ENCODE measurements at places on chromosomes 3 and 15.

DNA sequence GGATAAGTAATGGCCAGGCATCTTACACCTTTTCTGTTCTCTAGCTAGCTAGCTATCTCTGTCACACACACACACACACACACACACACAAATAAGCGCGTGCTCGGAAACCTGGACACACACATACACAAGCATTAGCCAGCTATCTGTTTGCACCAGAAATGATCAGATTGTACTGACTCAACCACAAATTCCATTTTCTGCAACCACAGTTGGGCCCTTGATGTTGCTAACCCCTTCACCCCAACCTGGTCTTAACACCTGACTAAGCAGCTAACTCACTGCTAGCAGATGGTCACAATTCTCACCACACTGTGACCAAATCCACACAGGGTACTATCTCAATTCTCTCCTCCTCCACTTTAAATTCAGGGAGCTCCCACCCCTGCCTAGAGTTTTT, 183.0 kb upstream of the THBS1 start:
- peak; percentile 94 for DNase-seq

DNA sequence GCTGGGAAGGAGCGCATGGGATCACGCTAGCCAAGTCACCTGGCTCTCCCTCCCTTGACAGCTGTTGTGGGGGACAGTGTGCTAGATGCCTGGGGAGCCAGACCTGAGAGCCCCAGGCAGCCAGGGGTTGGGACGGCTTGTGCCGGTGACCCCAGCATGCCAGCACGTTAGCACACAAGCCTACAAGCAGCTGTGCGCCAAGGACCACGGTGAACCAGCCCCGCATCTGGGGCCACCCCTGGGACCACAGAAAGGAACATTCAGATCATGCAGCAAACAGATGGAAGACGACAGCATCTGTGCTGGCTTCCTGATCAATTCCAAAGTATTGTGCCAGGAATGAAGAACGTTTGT, 64.8 kb downstream of the NTRK3 start:
- no peak for DNase-seq

DNA sequence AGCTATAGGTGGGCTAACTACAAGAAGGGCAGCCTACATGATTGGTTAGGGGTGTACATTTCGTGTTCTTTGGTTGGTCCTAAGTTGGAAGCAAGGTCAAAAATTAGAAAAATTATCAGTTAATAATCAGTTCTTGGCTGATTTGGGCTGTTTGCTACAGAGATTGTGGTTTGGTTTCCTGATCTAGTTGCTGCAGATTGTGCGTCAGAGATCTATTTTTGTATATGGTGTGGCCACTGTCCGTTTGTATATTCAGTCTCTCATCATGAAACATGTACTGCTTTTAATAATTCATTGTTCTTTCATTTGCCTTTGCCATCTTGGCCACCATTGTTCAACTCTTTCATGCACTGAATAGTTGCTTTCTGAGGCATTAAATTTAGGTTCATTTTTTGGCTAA, 80.9 kb downstream of the LRRC3B start:
- no peak for DNase-seq

GRCh38 chr3:14594234-14594633, 54.1 kb upstream of the GRIP2 start:
- DNase-seq = no peak

GRCh38 chr15:69095274-69095673, 65.2 kb upstream of the GLCE start:
- no peak for DNase-seq

DNA sequence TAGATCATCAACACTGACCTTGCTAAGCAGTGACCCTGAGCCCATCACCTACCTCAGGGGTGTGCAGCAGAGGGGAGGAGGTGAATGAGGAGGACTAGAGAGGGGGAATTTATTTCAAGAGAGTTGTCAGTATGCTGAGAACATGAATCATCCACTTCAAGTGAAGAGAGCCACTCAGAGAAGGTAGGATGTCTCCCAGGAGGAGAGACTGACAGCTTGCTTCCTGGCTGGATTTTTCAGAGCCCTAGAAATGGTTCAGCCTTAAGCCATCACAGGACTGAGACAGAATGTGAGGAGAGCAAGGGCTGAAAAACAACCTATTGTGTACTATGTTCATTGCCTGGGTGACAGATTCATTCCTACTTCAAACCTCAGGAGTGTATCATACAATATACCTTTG, 34.8 kb downstream of the CCNL1 start:
- no peak for DNase-seq

GRCh38 chr3:155323063-155323666, 29.7 kb upstream of the STRIT1 start:
- peak; percentile 21 for DNase-seq

- DNase-seq = no peak
Observed at GRCh38 chr3:197431346-197431910, 124.3 kb downstream of the BDH1 start.

GRCh38 chr15:39128746-39129145, 452.1 kb upstream of the THBS1 start:
- no peak for DNase-seq

DNA sequence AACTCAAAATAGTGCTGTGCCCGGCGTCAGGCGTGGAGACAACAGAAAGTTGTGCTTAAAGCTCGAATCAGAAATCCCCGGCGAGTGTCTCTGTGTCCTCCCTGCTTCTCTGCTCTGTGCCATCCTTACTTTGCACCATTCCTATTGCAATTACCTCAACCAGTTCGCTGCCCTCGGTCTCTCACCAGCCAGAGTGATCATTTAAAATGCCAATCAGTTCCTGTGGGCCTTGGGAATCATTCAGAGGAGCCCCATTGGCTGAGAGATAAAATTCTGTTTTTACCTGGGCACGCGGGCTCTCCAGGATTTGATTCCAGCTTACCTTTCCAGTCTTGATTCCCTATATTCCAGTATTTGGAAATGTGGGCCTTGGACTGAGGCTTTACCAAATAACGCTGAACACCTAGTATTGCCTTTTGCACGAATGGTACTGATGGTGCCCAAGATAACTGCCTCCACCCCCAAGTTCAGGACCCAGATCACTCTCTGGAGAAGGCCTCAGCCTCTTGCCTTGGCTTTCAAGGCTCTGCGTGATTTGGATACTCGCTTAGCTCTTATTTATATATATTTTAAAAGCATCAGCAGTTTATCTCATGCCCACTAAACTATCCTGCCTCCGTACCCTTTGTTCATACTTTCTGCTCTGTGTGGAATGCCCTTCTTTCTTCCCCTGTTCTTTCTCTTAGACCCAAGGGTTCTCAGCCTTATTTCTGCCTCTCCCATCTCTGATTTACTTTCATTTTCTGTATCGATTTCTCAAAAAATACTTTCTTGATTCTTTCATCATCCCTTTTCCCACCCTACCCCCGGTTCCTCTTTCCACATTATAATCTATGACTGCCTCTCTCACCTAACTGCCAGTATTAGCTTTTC, 863 bp downstream of the PSMA4 start:
- no peak for DNase-seq

DNA sequence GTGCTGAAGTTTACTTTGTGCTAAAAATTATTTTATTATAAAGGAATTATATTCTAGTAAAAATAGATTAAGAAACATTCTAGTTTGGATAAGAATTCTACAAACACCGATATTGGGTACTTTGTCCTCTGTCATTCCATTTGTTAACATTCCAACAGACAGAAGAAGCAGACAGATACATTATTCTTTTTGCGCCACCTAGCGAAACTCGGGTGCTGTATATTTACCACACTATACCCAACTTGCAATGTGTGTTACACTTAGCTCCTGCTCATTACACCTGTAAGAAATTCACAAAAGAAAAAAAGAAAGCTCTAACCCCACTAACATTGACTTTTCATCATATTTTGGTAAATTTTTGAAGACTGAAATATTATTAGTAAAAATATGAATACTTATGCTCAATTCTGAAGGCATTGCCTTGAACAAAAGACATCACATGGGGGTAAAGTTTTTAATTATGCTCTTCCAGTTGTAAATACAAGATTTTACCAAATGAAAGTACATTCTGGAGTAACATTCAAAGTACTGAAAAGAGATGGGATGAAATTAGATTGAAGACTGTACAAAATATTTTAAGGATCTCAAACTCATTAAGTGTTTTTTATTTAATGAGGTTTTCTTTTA, 136.5 kb upstream of the MLF1 start:
- DNase-seq = no peak

GRCh38 chr3:51935886-51936755, 5.6 kb downstream of the RRP9 start:
- no peak for DNase-seq

DNA sequence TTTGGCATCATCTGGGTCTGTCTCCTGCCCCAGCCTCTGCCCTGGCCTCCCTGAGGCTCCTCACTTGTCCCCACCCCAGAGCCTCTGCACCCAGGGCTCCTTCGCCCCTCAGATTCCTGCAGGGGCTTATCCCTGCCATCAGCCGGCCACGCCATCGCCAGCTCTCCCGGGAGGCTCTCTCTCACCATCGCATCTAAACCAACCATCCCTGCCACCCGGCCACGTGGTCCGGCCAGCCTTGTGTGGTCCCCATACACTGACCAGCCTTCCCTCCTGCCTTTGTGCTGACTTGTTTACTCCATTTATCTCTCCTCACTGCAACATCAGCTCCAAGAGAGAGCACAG, 134.3 kb upstream of the IQSEC1 start:
- DNase-seq = no peak

DNA sequence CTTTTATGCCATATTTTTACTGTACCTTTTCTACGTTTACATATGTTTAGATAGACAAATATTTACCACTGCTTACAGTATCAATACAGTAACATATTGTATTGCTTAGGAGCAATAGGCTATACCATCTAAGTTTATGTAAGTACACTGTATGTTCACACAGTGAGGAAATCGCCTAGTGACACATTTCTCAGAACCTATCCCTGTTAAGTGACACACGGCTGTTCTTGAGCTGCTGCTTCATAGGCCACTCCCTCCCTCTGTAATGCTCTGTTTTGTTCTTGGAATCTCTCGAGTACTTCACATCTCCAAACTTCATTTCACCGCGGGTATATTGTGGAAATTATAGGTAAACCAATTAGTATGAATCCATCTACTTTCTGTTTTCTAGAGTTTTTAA, 13.4 kb upstream of the SELENOT start:
- no peak for DNase-seq

DNA sequence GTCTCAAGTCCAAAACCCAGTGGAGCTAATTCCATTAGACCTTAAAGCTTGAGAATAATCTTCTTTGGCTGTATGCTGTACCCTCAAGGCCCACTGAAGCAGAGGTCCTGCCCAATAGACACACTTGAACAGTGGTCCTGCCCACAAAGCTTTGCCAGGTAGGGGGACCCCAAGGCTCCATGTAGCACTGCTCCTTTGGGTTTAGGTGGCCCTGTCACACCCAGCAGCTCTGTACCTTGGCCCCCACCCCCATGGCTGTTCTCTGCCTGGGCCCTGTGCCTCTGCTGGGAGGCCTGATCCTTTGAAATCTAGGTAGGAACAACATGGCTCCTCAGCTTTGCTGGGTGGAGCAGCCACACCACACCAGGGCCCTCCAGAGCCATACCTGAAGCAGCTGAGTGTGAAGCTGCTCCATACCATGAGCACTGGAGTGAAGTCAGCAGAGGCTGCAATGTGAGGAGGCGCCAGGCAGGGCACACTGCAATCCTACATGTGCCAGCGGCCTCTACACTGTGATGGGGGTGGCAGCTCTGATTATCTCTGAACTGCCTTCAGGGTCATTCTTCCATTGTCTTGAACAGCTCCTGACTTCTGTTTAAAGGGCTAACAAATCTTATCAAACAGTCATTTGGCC, 188.0 kb upstream of the CCDC54 start:
- DNase-seq = no peak

DNA sequence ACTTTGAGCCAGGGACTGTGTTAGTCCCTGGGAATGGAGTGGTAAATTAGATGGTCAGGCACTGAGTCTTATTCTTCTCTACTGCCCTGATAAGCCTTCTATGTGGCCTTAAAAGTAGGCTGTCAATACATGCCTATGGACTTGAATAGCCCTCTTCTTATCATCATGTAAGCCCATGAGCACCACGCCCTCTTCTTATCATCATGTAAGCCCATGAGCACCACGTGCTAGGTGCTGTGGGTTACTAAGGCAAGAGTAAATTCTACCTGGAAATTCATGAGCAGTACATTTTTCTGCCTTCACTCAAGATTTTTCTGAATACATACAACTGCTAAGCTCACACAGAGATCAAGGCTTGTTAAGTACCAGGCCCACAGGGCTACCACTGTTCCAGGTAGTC, 68.5 kb downstream of the DHX30 start:
- DNase-seq = no peak

DNA sequence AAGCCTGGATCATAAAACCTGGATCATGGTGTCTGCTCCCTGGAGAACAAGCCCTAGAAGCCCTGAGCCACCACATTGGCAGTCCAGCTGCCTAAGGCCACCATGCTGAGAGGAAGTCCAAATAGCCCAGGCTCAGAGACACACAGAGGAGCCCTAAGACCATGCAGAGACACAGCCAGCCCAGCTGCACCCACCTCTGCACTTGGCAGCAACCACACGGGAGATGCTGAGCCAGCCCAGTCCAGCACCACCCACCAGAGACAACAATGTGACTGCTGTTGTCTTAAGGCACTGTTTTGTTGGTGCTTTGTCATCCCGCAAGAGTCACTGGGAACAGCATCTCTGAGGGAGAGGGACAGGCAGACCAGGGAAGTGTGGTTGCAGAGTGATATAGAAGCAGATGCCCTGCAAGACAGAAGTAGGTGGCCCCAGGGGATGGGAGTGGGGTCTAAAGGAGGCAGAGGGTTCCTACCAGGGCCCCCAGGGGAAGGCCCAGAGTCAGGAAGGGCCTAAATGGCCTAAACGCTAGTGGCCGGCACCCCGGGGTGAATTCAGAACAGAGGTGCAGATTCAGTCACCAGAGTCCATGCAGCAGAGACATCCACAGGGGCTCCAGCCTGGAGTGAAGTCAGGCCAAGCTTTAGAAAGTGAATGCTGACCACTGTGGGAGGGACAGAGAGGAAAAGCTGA, 105.4 kb upstream of the PRR20G start:
- DNase-seq = no peak

DNA sequence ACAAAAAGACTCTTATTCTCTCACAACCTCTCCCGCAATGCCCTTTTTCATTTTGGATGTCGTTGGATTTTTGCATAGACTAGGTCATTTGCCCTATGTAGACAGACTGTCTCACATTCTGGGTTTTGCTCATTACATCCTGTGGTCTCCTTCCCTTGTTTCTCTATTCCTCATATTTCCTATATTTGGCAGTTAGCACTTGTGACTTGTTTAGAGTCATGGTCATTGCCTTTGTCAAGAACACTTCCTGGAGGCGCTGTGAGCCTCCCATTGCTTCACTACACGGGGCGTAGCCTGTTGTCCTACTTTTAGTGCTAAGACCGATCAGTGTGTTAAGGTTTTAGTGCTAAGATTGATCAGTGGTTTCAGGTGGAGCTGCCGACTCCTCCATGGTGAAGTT, 16.1 kb upstream of the TATDN2 start:
- DNase-seq = no peak

- DNase-seq = no peak
Observed at GRCh38 chr15:60819860-60820259, 340.9 kb upstream of the ICE2 start.

- DNase-seq = no peak
Observed at GRCh38 chr3:32354362-32354778, 37.3 kb upstream of the CMTM7 start.
